Mesendoderm (in vitro differentiated cells): ENCODE measurements at places on chromosomes 2 and 18.

DNA sequence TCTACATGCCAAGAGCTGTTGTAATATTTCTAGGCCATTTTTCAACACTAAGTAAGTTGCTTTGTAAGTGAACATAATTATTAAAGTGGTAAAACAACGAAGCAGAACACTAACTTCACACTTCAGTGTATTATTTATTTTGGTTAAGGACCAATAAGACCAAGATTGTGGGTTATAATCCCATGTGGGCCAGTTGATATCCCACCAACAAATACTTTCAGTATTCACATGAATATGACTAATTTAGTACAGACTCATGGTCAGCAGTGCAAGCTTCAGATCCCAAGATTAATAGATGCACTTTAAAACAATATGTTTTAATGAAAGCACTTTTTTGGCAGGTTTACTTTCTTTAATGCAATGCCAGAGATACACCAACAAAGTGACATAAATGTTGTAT is 154.3 kb downstream of the LCLAT1 start:
- DNase-seq = no peak

- DNase-seq = peak; percentile 82
These were observed 70.5 kb upstream of the ZNF516 start for GRCh38 chr18:76565238-76566173.

DNA sequence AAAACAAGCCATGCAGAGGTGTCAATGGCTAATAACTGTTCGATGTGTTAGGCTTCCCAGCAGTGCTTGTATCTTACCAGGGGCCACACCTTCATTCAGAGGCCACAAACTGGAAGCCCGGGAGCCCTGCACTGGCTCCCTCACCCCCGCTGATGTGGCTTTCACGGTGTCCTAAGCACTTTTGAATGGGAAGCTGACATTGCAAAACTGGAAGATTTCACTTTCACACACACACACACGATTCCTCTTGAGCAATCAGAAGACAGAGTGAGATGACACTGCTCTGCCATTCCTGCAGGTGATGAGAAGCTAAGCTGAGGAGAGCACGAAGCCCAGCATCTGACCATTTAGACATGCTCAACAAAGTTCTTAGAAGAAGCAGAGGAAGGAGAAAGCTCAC is 8.6 kb upstream of the ZNF407 start:
- no peak for DNase-seq

GRCh38 chr2:215280326-215280725 is 31.5 kb upstream of the ATIC start:
- no peak for DNase-seq

GRCh38 chr2:218396688-218397462 is 2.8 kb upstream of the CTDSP1 start:
- peak; percentile 69 for DNase-seq

DNA sequence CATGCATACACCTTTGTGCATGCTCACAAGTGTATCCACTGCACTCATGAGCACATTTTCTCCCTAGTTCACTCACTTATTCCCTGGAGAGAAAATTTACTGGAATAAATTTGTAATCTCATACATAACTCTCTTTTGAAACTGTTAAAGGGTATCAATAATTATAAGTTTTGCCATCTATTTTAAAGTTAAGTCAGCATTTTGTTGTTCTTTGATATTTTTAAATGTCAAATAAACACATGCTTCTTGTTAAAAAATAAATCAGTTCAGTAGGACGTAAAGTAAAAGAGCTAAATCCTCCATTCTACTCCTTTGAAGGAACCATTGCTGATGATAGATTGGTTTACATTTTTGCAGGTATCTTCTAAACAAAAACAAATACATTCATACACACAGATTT is 522.1 kb downstream of the NR4A2 start:
- no peak for DNase-seq

GRCh38 chr2:114011713-114012112 is 121.8 kb downstream of the ACTR3 start:
- DNase-seq = no peak

DNA sequence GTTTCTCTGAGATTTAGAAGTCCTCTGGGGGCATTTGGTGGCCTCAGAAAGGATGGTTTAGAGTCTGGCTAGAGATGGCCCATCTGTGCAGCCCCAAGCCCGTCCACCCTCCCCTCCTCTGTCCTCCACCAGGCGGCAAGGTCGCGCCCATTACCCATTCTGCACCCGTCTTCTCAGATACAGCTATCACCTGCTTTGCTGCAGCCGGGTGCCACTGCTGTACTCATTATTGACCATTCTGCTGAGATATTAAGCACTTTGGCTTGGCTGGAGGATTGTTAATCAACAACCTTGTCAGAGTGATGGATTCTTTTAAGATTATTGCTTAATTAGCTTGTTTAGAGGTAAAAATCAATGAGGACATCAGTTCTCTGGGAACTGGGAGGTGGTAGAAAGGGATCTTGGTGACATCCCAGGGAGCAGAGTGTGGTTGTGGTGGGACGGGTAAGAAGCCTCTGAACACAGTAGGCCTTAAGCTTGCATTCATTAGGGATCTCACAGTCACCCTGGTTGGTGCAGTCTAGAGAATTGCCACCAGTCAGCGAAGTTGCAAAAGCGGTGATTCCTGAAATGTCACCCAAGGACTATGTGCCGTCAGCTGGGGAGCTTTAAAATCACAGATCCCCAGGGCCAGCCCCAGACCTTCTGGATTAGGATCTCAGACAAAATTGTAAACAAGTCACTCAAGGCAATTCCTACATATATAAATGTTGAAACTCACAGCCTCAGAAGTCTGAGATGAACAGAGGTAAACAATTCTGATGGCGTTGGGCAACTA is 90.9 kb downstream of the CAPN13 start:
- no peak for DNase-seq

DNA sequence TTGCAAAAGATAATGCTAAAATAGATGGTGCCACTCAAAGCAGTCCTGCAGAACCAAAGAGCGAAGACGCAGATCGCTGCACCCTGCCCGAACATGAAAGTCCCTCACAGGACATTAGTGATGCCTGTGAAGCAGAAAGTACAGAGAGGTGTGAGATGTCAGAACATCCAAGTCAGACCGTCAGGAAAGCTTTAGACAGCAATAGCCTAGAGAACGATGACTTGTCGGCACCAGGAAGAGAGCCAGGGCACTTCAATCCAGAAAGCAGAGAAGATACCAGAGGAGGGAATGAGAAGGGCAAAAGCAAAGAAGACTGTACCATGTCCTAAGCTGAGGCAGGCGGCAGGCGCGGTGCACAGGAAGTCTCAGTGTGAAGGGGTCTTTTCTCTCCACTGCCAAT is 34.8 kb upstream of the RBM44 start:
- DNase-seq = no peak

DNA sequence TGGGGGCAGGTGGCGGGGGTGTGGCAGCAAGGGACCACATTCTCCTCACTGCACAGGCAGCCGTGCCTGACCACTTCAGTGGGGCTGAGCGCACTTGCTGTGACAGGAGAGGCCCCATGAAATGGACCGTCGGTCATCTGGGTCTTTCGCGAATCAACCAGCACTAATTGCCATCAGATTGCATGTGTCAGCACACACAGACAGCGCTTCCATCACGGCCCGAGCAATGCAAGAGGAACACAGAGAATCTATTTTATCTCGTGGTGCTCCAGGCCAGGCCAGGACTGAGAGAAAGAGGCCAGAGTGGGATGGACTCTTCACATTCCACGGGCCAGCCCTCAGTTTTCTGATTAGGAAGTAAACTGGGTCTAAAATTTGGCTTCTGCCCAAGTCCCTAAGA is 87.0 kb downstream of the EIPR1 start:
- no peak for DNase-seq

DNA sequence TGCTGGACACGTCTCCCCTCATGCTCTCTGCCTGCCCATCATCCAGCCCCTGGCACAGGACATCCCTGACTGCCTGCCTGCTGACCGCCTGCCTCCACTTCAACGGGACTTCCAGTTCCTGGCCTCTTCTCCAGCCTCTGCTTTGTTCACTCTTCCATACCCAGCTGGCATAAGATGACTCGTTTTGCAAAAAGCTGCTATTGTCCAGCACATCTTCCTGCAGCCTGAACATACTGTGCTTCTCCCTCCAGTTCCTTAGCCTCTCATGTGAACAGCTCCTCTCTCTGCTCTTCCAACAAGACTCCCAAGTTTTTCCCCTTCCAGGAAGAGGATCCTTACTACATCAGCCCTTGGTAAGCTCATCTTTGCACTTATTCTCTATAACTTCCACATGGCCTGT is 62.4 kb upstream of the SKOR2 start:
- DNase-seq = no peak

DNA sequence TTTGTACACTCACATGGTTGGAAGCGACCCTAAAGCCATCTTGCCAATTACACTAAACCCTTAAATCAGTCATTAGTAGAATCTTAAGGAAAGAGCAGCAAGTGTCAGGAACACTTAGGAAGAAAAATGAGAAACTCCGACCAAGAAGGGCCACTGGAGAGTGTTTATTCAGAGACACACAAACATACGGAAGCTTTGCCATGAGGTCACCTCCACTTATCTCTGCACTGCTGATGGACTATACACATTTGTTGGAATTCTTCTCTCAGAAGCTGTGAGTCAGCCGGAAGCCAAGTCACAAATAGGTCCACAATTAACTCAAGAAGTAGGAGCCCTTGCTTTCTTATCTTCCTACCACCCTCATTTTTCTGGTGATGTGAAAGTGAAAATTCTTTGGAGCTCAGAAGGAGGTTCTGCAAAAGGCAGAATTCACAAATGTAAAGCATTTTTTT is 21.6 kb downstream of the BMP10 start:
- no peak for DNase-seq

DNA sequence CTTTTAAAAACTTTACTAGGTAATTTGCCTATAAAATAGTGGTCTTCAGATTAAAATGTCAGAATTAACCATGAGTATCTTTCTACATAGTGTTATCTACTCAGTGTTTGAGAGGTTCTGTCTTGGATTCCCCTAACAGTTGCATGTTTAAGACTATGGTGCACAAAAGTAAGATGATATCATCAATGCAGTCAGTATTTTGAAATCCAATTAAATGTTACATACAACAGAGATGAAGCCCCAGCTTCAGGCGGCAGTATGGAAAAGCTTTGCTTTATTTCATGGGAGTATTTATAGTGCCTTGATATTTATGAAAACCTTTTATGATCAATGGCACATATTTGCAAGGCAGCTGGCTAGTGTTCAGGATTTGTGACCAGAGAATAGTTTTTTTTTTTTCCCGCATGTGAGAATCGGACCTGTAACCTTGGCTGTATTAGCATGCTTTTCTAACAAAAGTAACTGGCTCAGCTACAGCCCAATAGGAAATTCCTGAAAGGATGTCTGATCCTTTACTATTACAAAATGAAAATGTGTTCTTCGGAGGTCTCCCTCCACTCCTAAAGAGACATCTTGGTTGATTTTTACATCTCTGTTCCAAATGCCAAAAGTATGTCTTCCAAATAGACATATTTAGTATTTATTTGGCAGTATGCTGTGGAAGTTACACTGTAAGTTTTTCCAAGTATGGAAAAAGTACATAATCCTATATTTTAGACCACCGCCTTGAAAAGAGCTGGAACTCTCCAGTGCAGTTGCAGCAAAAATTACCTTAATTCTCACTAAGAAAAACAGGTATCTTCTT is 319.3 kb upstream of the UBE2E3 start:
- no peak for DNase-seq

- no peak for DNase-seq
These were observed 40.5 kb upstream of the TXNDC2 start for GRCh38 chr18:9845256-9845655.

- DNase-seq = no peak
These were observed 33.5 kb downstream of the RMND5A start for GRCh38 chr2:86753606-86754005.

DNA sequence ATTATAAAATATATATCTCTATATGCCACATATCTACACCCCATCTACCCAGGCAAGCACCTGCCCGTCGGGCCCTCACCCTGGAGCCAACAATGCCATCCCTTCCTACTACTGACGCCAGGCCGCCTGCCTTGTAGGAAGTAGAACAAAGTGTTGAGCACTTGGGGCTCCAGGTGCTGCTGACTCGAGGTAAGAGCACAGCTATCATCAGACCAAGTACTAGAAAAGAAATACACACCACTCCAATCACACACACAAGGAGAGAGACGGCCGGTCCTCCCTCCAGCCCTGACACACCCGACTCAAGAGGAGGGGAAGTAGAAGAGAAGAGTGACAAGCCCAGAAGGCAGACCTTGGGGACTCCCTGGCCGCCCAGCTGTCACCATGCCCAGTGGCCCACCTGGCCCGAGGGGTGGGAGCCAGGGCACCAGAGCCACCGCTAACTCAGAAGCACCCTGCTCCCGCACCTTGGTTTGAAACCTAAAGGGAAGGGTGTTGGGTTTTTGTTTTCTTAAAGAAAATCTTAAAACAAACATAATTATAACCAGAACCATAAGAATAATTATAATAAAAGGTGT is 64.0 kb upstream of the POMC start:
- DNase-seq = no peak

DNA sequence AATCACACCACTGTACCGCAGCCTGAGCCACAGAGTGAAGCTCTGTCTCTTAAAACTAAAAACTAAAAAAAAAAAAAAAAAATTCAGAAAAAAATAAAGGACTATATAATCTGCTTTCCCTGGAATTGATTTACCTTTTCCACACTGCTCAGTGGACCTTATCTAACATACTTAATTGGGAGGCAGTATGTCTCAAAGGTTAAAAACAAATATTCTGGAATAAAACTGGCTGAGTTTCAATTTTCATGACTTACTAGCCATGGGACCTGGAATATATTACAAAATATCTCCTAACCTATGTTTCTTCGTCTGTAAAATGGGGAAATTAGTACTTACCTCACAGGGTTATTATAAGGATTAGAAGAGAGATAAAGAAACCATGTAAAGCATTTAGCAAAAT is 11.8 kb downstream of the NCKAP1 start:
- no peak for DNase-seq

GRCh38 chr2:240816584-240817495 is 3.2 kb downstream of the KIF1A start:
- DNase-seq = no peak

DNA sequence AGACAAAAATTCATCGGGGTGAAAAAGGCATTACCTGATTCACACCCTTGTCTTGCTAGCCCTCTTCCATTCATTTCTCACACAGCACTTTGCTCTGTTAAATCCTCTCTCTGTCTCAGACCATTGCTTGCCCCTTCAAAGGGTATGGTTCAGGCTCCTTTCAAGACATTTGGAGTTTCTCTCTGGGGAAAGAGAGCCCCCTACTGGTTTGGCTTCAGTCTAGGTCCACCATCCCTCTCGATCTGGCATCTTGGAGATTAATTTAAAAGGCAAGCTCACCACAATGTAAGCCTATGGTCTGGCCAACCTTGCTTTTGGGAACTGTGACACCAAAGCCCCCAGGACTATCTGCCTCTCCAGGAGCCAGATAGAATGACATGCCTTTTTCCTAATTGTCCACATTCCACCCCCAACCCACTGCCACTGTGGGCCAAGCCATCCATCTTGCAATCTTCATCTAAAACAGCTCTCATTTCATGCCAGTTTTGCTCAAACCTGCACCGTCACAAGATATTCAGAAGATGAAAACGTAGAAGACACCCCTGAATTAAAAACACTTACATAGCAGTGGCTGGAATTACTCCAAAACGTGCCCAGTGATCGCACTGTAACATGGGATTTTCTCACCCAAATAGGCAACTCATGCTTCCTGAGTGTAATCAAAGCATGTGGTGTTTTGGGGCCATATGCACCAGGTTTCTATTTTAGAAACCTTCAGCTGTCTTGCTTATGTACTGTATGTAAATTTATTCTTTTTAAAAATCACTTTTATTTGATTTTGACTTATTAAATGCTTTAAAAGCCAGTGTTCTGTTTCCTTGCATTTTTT is 93.9 kb downstream of the FARSB start:
- DNase-seq = peak; percentile 83

- DNase-seq = peak; percentile 33
These were observed 539 bp downstream of the CYP27A1 start for GRCh38 chr2:218782528-218782844.

GRCh38 chr2:138356178-138356577 is 145.4 kb upstream of the SPOPL start:
- DNase-seq = no peak
